ENCODE measurements at places on chromosomes 11 and 22. TPM values are rescaled to one million over a fixed set of nuclear protein-coding genes. Genes with fewer than 3 reads are reported as not detected.

The PATE4 gene
- total RNA-seq = not detected

The ARAP1 gene
- total RNA-seq = 76.8 TPM

The THRSP gene
- 203 TPM for total RNA-seq

The RASD2 gene
- 0.30 TPM for total RNA-seq

The PNPLA3 gene
- total RNA-seq = 7.5 TPM

The SLC29A2 gene
- total RNA-seq = 0.89 TPM

The SFI1 gene
- total RNA-seq = 20.3 TPM

The MS4A2 gene
- total RNA-seq = 11.1 TPM

The MN1 gene
- total RNA-seq = 7.4 TPM

The MMP12 gene
- 0.10 TPM for total RNA-seq

The OR52H1 gene
- 0.59 TPM for total RNA-seq

The TMEM121B gene
- 0.39 TPM for total RNA-seq

The TEF gene
- total RNA-seq = 8.9 TPM

The GP1BB gene
- 2.0 TPM for total RNA-seq

Data from skin of body (tissue), 3 donors.